EL (cell line): ENCODE measurements at places on chromosomes 11 and 22.

DNA sequence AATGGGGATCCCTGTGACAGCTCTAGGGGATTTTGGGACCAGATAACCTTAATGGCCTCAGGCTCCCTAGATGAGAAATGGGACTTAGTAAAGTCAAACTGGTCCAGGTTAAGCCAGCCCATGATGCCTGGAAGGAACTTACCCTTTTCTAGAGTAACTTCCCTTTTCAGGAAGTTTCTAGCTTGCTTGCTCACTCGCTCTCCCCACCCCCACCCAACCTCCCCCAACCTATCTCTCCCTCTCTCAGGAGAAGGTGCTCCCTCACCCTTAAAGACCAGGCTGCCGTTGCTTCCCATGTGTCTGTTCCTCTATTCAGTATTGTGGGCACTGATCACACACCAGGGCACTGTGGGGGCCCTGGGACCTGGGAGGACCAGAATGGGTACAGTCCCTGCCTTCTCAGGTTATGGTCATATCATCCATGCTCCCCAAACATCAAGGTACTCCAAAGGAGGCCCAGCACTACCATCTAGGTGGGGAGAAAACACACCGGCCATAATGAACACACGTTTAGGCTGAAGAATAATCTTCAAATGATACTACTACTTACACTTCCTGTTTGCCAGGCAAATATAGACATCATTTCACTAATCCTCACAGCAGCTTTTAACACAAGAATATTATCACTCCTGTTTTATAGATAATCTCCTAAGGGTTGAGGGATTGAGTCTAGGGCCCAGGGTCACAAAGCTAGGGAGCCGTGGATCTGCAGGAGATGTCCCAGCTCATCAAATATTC lies 18.2 kb downstream of the KCNQ1OT1 start:
- no peak for DNase-seq

DNA sequence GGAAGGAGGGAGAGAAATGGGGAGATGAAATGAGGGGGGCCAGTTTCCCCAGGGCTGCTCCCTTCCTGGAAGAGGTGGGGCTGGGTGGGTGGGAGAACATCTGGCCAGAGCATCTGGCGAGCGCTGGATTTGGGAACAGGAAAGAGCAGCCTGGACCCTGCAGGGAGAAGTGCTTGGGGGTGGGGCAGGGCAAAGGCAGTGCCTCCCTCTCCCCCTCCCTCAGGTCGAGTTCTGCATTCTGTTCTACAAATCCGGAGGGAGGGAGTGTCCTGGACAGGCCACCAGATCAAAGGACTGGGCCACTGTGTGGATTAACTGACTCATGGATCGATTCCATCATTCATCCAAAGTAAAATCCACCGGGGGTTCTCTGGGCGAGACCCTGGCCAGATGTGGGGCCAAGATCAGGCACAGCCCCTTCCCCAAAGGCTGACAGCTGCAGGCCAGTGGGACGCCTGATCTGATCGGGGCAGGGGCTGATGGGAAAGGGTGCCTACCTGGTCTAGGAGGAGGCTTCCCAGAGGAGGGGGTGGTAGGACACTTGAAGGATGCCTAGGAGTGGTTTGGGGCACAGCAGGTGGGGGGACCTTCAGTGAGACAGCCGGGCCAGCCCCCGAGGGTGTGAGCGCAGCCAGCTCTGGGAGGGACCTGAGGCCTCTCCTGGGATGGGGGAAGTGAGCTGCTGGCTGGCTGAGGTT lies 57.5 kb downstream of the CACNA1I start:
- no peak for DNase-seq

GRCh38 chr22:43776081-43776670 lies 35.9 kb downstream of the EFCAB6 start:
- DNase-seq = no peak

DNA sequence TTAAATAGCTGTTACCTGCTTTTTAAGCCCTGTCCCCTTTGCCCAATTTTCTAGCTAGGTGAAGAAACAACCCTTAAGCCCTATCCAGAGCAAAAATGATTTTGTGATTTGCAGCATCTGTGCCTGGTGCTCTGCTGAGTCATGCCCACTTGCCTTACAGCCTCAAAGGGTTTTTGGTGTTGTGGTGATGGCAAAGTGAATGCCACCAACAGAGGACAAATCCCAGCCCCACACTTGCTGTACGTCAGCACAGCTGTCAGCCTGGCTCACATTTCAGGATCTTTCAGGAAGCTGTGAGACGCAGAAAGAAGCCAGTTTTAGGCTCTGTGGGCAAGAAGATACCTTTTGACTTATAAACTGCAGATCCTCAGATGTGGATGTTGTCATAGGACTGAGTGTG lies 401.7 kb downstream of the TENM4 start:
- DNase-seq = no peak

DNA sequence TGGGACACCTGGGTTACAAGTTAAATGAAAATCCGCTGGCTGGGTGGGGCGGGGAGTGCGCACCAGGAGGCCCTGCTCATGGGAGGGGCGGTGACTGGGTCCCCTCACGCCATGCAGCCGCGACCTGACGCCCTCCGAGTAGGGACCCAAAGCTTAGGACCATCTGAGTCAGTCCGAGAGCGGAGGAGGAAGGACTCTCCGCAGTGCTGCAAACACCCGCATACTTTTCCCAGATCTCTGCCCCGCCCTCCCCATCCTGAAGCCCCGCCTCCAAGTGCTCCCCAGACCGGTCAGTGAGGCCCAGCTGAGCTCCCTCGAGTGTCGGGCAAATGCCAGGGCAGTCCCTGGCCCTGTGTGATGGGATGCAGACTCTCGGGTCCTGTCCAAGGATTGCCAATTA lies 6.6 kb upstream of the FLI1 start:
- DNase-seq = peak; percentile 54
